ENCODE measurements at places on chromosomes 16 and 17. TPM values are rescaled to one million over a fixed set of nuclear protein-coding genes. Genes with fewer than 3 reads are reported as not detected.

DNA sequence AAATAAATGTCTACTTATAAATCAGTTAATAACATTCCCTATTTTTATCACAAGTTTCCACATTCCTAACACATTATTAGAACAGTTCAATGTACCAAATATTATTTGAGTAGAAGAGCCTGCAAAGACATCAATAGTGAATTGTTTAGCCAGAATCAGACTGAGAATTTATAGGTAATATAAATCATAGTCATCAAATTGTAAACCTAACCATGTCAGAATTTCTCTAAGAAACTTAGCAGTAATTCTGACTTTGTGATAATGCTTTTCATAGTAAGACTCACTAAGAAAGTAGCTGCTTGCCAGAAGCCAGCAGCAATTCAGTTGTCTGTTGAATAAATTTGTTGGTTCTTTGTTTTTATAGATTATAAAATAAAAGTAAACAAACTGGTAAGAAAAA is 111.3 kb downstream of the USP32 start:
- no peak for DNase-seq

GRCh38 chr17:82656266-82656665 is 8.0 kb upstream of the WDR45B start:
- no peak for DNase-seq

- DNase-seq, result no peak
Observed at GRCh38 chr16:6447021-6447790, 885.4 kb upstream of the RBFOX1 start.

GRCh38 chr17:38460082-38460715 is 31.9 kb downstream of the ARHGAP23 start:
- no peak for DNase-seq

DNA sequence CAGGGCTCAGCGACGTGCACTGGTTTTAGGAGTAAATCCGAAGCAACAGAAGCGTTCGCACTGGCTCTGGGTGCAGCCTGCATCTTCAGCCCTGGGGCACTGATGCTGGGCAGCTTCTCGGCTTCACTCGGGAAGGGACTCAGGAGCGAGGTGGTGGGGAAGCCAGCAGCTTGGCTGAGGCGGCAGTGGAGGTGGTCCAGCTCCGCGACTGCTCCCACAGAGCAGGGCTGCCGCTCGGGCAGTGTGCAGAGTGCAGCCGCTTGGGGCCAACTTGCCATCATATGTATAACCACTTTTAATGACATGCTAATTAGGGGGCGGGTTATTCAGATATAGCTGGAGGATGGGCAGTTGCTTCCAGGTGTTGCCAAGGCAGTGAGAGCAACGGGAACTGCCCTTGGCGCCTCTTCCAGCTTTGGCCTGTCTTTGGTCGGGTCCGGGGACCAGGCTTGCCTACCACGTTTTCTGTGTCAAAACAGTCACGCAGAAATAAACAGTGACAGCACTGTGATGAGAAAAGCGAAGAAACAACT is 26.7 kb downstream of the METRNL start:
- DNase-seq, result no peak

DNA sequence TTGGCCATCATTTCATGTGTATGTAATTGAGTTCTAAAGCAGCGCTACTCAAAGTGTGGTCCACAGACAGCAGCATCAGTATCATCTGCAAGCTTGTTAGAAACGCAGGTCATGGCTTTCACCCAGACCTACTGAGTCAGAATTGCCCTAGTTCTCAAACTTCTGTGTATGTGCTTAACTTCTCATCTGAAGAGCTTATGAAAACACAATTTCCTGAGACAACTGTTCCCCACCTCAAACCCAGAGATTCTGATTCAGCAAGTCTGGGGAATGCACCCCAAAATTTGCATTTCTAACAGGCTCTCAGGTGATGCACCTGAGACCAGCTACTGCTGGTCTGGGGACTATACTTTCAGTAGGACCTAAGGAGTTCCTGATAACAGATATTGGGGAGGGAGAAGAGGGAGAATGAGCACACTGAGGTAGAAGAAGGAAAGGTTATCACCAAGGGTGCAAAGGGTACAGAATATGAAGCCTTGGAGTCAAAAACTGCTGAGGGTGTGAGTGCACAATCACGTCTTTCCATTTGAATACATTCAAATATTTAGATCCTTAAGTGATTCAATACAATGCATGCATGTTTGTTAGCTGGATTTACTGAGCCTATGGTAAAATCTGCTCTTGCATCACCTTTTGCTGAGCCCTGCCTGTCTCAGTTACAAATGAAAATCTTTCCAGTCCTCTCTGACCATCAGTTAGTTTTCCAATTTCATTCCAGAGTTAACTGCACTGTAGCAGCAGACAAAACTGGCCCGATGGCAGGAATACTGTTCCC is 29.2 kb upstream of the SKAP1 start:
- no peak for DNase-seq

GRCh38 chr17:77753246-77753645 is 205.3 kb upstream of the TNRC6C start:
- DNase-seq, result no peak

- DNase-seq, result peak; percentile 93
Observed at GRCh38 chr17:75632863-75633485, at the start of gene SMIM5. Gene SMIM5 (plus strand): TSS chr17:75633434. CDS start chr17:75640202, 6,768 bp downstream.

GRCh38 chr17:7497636-7498035 is 13.5 kb downstream of the POLR2A start:
- DNase-seq, result no peak

The IL21R gene
- total RNA-seq, result 0.13 TPM

DNA sequence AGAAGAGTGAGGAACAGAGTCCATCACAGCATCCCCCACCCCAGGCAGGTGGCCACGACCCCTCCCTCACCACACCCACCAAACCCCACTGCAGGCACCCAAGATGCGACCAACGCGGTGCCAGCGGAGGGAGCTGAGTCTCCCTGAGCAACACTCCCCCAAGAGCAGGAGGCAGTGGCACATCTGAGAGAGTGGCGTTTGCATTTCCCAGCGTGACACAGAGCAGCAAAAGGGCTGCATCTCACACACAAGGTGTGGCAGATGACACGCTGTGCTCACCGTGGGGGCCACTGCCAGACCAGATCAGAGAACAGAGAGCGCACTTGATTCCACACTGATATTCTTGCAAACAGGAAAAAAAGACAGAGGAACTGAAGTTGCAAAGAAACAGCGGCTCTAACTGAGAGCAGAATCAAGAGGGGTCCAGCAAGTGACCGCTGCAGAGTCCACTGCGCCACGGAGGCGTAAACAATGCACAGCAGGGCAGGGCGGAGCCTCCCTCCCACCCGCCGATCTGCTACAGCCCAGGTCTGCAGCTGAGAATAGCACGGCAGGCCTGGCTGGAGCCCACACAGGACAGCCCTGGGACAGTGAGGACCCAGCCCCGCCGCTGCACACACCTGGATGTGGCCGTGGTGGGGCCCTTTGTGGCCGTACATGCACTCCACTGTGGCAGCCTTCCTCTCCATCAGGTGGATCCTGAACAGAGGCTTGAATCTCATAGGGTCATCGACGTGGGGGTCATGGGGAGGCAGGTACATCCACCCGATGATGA is 26.0 kb upstream of the C16orf95 start:
- DNase-seq, result peak; percentile 39

GRCh38 chr16:67115639-67116038 is 5.9 kb downstream of the PHAF1 start:
- DNase-seq, result no peak

The SPATA22 gene
- 0.51 TPM for total RNA-seq

- no peak for DNase-seq
Observed at GRCh38 chr16:15605839-15606517, 37.0 kb downstream of the MARF1 start.

The C17orf113 gene
- 0.59 TPM for total RNA-seq

- DNase-seq, result no peak
Observed at GRCh38 chr17:44913676-44914075, 1.6 kb downstream of the GFAP start.

The HIGD1B gene
- 17.4 TPM for total RNA-seq

DNA sequence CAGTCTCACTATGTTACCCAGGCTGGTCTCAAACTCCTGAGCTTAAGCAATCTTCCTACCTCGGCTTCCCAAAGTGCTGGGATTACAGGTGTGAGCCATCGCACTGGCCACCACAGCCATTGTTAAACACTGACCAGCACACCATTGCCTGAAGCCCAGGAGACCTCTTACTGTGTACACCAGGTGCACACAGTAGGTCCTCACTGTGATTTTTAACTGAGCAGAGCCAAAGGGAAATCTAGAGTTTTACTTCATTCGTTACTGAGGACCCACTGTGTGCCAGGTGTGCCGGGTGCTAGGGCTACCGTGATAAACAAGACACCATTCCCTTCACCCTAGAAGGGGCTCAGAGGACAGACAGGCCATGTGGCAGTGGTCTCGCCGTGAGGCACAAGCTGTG is 4.2 kb downstream of the ITGB4 start:
- DNase-seq, result no peak

GRCh38 chr17:4344926-4345325 is 21.5 kb downstream of the UBE2G1 start:
- no peak for DNase-seq

The AOC3 gene
- 8.3 TPM for total RNA-seq

DNA sequence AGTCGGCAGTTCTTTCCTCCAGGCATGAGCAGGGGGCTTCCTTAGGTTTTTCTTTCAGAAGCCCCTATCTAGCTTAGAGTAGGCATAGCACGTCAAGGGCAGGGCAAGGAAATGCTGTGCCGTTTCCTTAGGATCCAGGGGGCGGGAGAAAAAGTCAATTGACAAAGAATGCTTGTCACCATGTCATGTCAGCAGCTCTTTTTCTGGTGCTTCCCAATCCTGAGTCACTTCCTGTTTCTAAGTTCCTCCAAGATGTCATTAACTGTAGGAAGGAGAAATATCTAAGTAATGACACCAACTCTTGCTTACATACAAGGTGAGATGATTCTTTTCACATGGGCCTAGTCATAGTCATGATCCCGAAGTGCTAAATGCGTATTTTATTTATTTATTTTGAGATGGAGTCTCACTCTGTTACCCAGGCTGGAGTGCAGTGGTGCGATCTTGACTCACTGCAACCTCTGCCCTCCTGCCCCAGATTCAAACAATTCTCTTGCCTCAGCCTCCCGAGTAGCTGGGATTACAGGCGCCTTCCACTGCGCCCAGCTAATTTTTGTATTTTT is 35.2 kb downstream of the GJC1 start:
- peak; percentile 22 for DNase-seq

GRCh38 chr17:36212966-36213365 is 2.1 kb downstream of the CCL4L2 start:
- DNase-seq, result no peak

GRCh38 chr17:65027305-65027704 is 29.2 kb downstream of the GNA13 start:
- no peak for DNase-seq

DNA sequence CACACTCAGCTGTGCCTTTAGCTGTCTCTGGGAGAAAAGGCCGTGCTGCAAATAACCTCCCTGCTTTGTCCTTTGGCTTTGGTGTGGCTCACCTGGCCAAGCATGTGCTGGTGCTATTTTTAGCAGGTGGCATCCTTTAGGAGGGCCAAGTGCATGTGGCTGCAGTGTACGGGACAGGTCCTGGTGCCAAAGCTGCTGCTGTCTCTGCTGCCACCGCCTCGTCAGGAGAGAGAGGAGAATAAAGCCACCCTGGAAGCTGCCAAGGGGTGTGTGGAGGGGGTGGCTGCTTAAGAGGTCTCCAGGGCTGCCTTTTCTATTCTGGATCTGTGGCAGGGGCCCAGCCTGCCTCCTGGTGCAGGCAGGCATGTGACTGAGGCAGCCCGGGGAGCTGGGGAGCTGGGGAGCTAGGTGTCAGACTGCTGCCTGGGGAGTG is 6.2 kb downstream of the AKAP1 start:
- peak; percentile 85 for DNase-seq

DNA sequence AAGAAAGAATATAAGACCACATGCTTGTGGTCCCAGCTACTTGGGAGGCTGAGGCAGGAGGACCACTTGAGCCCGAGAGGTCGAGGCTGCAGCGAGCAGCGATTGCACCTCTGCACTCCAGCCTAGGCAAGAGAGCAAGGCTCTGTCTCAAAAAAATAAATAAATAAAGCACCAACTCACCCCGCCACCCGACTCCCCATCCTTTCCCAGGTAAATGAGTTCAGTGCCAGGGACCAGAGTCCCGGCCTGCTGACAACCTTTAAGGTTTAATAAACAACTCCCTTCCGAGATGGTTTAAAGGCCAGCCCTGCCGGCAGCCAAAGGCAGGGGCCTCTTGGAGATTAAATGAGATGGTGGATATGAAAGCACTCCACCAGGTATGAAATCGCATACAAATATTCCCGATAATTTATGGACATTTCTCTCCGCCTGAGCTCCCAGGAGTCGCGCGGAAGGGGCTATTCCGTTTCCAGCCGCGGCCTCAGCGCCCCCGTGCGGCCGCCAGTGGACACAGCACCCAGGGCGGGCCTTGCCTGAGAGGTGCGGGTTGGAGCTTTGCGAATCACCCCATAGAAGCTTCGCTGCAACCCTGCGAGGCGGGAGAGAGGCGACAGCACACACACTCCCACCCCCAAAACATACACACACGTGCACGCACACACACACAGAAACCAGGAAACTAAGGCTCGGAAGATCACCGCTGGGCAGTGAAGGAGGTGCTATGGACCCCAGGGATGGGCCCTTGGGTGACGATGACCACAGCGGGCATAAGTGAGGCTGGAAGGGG is 4.0 kb upstream of the RPL38 start:
- DNase-seq, result peak; percentile 76

DNA sequence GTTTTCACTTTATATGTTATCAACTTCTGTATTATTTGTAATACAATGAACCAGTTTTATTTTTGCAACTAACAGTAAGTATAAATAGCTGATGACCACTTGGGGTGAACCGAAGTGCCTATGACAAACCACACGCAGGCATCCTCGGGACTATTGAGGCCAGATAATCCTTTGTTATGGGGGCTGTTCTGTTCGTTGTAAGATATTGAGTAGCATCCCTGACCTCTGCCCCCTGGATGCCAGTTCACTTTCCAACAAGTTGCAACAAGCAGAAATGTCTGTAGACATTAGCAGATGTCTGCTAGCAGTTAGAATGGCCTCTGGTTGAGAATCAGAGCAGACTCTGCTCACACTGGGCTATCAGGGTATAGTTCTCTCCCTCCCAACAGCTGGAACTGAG is 277.0 kb downstream of the WWOX start:
- DNase-seq, result no peak

DNA sequence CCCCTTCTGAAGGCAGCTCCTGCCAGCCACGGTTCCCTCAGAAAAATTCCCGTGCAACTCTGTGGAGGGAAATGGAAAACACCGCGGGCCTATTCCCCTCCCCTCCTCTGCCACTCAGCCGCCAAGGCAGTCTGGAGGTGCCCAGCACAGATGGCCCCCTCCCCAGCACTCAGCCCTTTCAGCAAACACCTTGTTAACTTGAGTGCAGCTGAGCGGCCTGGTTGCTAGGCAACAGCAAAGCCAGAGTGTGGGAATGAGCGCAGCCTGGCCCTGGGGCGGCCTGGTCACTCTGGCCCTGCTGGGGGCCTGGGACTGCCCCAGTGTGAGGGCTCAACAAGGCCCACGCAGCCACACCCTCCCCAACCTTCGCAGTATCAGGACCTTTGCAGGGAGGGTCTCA is 32.8 kb downstream of the CACNA1G start:
- DNase-seq, result peak; percentile 64

GRCh38 chr17:82230609-82231311 is 1.9 kb downstream of the SLC16A3 start:
- DNase-seq, result peak; percentile 95
